Adipocyte (in vitro differentiated cells): ENCODE measurements at places on chromosomes 2 and 18.
A peak's percentile ranks its signal among the peaks of the same experiment; 100 is the strongest.

- no peak for DNase-seq
Observed at GRCh38 chr2:238331916-238332315, 11.6 kb downstream of the TRAF3IP1 start.

GRCh38 chr2:118077636-118078247 lies 10.5 kb upstream of the INSIG2 start:
- DNase-seq: peak; percentile 26

GRCh38 chr18:77487951-77488740 lies 238.5 kb downstream of the GALR1 start:
- no peak for DNase-seq

DNA sequence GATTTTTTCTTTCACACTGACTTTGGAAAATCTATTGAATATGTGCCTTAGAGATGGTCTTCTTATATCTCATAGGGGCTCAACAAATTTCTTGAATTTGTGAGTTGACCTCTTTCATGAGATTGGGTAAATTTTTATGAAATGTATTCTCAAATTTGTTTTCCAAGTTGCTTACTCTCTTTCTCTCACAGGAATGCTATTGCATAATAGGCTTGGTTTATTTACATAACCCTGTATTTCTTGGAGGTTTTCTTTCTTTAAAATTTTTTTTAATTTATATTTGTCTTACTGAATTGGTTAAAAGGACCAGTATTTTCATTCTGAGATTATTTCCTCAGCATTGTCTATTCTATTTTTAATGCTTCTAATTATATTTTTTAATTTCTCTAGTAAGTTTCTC lies 917.1 kb downstream of the DPP10 start:
- DNase-seq: no peak

GRCh38 chr2:137888845-137889244 lies 75.4 kb upstream of the HNMT start:
- DNase-seq: peak; percentile 28

DNA sequence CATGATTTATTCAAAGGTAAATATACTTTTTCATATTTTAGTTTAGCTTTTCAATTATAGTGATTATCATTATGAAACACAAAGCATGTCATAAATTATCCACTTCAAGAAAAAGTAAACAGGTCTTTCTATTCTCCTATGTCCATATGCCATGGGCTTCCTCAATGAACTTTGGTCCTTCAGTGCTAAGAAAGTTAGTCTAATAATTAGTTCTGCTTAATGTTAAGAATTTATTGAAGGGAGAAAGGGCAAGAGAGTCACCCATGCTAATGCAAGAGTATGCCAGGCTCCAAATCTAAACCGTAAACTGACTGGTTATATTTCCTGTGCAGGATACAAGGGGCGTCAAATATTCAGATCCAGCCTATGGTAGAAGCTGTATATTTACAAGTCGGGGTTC lies 96.2 kb downstream of the GORASP2 start:
- DNase-seq: no peak

DNA sequence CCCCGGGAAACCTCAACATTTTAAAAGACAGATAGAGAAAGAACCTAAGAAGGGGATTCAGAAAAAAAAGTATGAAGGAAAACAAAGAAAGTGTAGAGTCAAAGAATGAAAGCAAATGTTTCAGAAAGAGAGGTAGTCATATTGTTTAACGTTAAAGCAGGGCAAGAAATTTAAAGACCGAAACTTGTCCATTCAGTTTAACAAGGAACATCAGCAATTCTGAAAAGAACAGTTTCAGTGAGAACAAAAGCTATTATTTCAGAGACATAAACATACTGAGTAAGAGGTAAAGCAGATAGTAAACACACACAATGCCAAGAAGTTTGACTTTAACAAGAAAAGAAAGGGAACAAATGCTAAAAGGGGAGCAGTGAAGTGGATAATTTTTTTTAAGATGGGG lies 41.1 kb downstream of the MBD2 start:
- no peak for DNase-seq

GRCh38 chr2:132438691-132439090 lies 22.1 kb downstream of the GPR39 start:
- DNase-seq: peak; percentile 89
